ENCODE measurements at places on chromosomes 6 and 20. TPM values are rescaled to one million over a fixed set of nuclear protein-coding genes. Genes with fewer than 3 reads are reported as not detected.

Gene TOX2
- 25.7 TPM for total RNA-seq

Gene PPP1R11
- total RNA-seq, result 32.4 TPM

Gene GTSF1L
- not detected for total RNA-seq

Gene FKBP1C
- 4.8 TPM for total RNA-seq

Gene TPX2
- 114 TPM for total RNA-seq

Gene FAM83C
- not detected for total RNA-seq

Gene HRH3
- not detected for total RNA-seq

Gene LY6G6D
- not detected for total RNA-seq

Gene TFAP2C
- total RNA-seq, result not detected

Gene KCNK16
- not detected for total RNA-seq

Gene PGK2
- not detected for total RNA-seq

Gene MOG
- not detected for total RNA-seq

Gene GGTLC1
- total RNA-seq, result not detected

Gene SLC22A7
- not detected for total RNA-seq

Gene GABRR1
- total RNA-seq, result not detected

Gene OR2B6
- not detected for total RNA-seq

Gene HTR1E
- not detected for total RNA-seq

Gene PKIB
- not detected for total RNA-seq

Gene APOM
- total RNA-seq, result 0.97 TPM

Gene COL21A1
- 1.4 TPM for total RNA-seq

Gene ARMC2
- total RNA-seq, result 3.9 TPM

Gene ARMH2
- not detected for total RNA-seq

Gene C6orf58
- not detected for total RNA-seq

Gene OGFR
- 35.1 TPM for total RNA-seq

Gene TINAG
- total RNA-seq, result 0.21 TPM

Gene RPS6KA2
- total RNA-seq, result 72.6 TPM

Gene MAFB
- 1.3 TPM for total RNA-seq

Gene GRM1
- total RNA-seq, result not detected

Gene SASH1
- 97.5 TPM for total RNA-seq

Gene PRDM13
- not detected for total RNA-seq

Gene CST2
- not detected for total RNA-seq

Gene SLCO4A1
- total RNA-seq, result 4.1 TPM

Gene NFS1
- 25.1 TPM for total RNA-seq

Gene LAMA2
- total RNA-seq, result 0.99 TPM

Gene CRNKL1
- 20.6 TPM for total RNA-seq

Gene C20orf141
- total RNA-seq, result not detected

Gene RNF217
- 32.5 TPM for total RNA-seq

Gene MRPS18A
- total RNA-seq, result 39.1 TPM

Gene HLA-DRA
- not detected for total RNA-seq

Gene SLC32A1
- not detected for total RNA-seq

Gene RPL7L1
- total RNA-seq, result 94.4 TPM

Gene FAM209B
- not detected for total RNA-seq

Gene VIP
- total RNA-seq, result 1.2 TPM

Gene FAXC
- total RNA-seq, result 3.6 TPM

Gene WFDC5
- total RNA-seq, result not detected

Gene HMGCLL1
- total RNA-seq, result not detected

Gene PAK5
- total RNA-seq, result not detected

Gene TAAR1
- total RNA-seq, result not detected

Gene C20orf144
- total RNA-seq, result not detected

Gene BMP7
- total RNA-seq, result not detected

Gene C2
- total RNA-seq, result not detected

Gene MYT1
- total RNA-seq, result not detected

Data from endothelial cell of umbilical vein (primary cell).